ENCODE measurements at places on chromosomes 3 and 15. TPM values are rescaled to one million over a fixed set of nuclear protein-coding genes. Genes with fewer than 3 reads are reported as not detected.

- peak; percentile 80 for DNase-seq
- peaks cover 8% of the 10 kb centered on the region for H3K36me3 ChIP-seq
- no peaks in the 10 kb centered on the region for H3K27me3 ChIP-seq
- H3K4me3 ChIP-seq: peak overlapping the region; percentile 77
Measured at GRCh38 chr15:40048211-40048792, 9.3 kb upstream of the SRP14 start.

SLC27A2 gene
- total RNA-seq: 75.4 TPM

- H3K27me3 ChIP-seq: no peaks in the 10 kb centered on the region
- H3K4me3 ChIP-seq: no peak overlapping the region
- no peak overlapping the region for H3K27ac ChIP-seq
- DNase-seq: no peak
- no peaks in the 10 kb centered on the region for H3K4me1 ChIP-seq
Measured at GRCh38 chr3:190968616-190969015, 106.1 kb upstream of the GMNC start.

- H3K4me1 ChIP-seq: peaks cover 23% of the 10 kb centered on the region
- H3K27me3 ChIP-seq: no peaks in the 10 kb centered on the region
- peaks cover 64% of the 10 kb centered on the region for H3K36me3 ChIP-seq
- peak overlapping the region; percentile 48 for H3K4me3 ChIP-seq
- DNase-seq: peak; percentile 78
Measured at GRCh38 chr3:15055019-15055557, 10.0 kb downstream of the MRPS25 start.

GRCh38 chr3:49500205-49500731, 30.2 kb downstream of the DAG1 start:
- H3K4me3 ChIP-seq: no peak overlapping the region
- peaks cover 10% of the 10 kb centered on the region for H3K36me3 ChIP-seq
- H3K27me3 ChIP-seq: no peaks in the 10 kb centered on the region
- DNase-seq: no peak
- H3K27ac ChIP-seq: no peak overlapping the region

GRCh38 chr3:18284716-18285115, 140.4 kb downstream of the SATB1 start:
- H3K4me1 ChIP-seq: no peaks in the 10 kb centered on the region
- H3K27ac ChIP-seq: no peak overlapping the region
- H3K4me3 ChIP-seq: no peak overlapping the region
- no peaks in the 10 kb centered on the region for H3K36me3 ChIP-seq
- H3K27me3 ChIP-seq: peaks cover 17% of the 10 kb centered on the region

DNA sequence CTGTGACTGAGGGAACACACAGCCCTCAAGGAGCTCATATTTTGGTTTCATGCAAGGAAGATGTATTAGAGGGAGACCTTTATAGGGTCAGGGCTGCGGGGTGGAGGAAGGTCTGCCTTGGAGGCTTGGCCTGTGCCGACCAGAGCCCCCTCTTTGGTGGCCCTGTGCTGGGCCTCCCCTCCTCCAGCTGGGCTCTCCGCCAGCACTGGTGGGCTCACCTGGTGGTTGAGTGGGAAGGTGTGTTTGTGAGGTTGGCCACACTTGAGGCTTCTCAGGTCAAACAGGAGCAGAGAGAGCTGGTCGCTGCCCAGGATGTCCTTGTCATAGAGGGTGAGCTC, 2.6 kb downstream of the PLA2G4F start:
- DNase-seq: no peak
- H3K4me3 ChIP-seq: no peak overlapping the region
- H3K36me3 ChIP-seq: peaks cover 4% of the 10 kb centered on the region
- H3K27ac ChIP-seq: no peak overlapping the region
- H3K4me1 ChIP-seq: peaks cover 2% of the 10 kb centered on the region

- H3K4me1 ChIP-seq: no peaks in the 10 kb centered on the region
- no peak overlapping the region for H3K4me3 ChIP-seq
- DNase-seq: no peak
- no peaks in the 10 kb centered on the region for H3K36me3 ChIP-seq
- no peak overlapping the region for H3K27ac ChIP-seq
Measured at GRCh38 chr3:169836942-169837275, 24.2 kb upstream of the LRRC34 start.

DNA sequence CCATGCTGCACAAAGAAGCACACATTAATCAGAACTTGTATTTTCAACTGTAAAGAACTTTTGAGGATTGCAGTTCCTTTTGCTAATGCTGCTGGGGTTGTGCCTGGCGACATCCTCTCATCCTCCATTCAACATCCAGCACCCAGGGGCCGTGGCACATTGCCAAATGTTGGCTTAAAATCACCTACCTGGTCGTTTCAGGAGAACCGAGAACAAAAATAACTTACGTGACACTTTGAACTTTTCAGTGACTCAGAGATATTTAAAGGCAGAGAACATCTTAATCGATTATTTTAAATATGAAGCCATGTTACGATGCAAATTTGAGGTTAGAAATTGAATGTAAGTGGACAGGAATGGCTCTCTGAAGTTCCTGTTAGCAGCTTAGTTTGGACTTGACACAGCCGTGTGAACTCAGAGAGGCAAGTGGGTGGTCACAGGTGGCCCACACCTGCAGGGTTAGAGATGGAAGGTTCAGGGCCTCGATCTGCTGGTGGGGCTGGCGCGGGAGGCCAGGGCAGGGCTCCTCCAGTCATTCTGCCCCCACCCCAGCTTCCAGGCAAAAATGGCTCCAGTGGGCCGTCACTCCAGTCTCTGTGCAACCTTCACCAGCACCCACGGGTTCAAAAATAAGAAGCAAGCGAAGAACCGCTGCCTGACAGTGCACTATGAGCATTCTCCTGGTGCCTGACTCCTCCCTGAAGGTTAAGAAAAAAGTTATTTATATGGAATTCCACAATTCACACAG, 12.2 kb downstream of the LRRK1 start:
- no peak overlapping the region for H3K27ac ChIP-seq
- DNase-seq: no peak
- H3K4me1 ChIP-seq: no peaks in the 10 kb centered on the region
- H3K27me3 ChIP-seq: peaks cover 9% of the 10 kb centered on the region
- H3K4me3 ChIP-seq: no peak overlapping the region

RLBP1 gene
- not detected for total RNA-seq

DNA sequence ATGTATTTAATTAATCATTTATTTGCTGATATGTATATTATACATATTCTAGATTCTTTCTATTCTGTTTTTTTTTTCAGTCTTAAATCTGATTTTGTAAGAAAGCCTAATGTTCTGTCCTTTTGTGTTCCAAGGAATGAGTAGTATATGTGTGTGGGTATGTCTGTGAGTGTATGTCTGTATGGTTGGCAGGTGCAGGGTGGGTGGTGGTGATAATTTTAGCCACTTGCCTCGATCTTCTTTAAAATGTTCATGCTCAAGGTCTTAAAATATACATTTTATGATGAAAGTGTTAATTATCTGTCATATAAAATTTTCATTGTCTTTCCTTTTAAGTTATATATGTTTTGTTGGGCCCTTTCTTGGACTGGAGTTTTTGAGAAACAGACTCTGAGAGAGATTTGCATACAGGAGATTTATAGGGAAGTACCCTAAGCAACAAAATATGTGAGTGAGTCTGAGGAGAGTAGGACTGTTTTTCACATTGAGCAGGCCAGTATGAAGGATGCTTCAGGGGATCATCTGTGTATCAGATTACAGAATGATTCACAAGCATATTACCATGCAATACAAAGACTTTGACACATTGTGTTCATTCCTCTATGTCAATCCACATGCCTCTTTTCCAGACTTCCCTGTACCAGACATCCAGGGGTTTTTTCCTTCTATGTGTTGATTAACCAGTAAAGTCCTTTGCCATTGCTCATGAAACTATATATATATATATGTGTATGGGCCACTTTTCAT, 211.0 kb upstream of the DPPA4 start:
- no peaks in the 10 kb centered on the region for H3K4me1 ChIP-seq
- no peaks in the 10 kb centered on the region for H3K36me3 ChIP-seq
- peak; percentile 9 for DNase-seq
- no peaks in the 10 kb centered on the region for H3K27me3 ChIP-seq

GRCh38 chr3:10546820-10547263, 41.5 kb upstream of the ATP2B2 start:
- no peak overlapping the region for H3K27ac ChIP-seq
- peaks cover 8% of the 10 kb centered on the region for H3K27me3 ChIP-seq
- no peak overlapping the region for H3K4me3 ChIP-seq
- DNase-seq: no peak
- peaks cover 24% of the 10 kb centered on the region for H3K4me1 ChIP-seq
- H3K36me3 ChIP-seq: no peaks in the 10 kb centered on the region

B4GALT4 gene
- total RNA-seq: 14.8 TPM

GRCh38 chr3:59553076-59553475, 503.3 kb upstream of the CFAP20DC start:
- no peak for DNase-seq
- peaks cover 2% of the 10 kb centered on the region for H3K27me3 ChIP-seq

DNA sequence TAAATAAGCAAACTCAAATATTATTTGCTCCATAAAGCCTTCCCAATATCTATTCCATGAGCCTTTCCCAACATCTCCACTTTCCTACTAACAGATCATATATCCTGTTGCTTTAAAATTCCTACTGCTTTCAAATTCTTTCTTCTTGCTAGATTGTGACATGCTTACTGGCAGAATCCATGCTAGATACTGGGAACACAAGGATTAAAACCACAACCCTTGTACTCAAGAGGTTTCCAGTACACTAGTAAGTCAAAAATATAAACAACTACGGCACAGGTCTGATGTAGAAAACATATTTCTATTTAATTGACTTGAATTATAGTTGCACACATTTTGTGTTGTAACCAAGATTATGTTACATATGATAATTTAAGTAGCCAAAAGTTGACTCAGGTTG, 275.0 kb downstream of the ZBTB20 start:
- no peak overlapping the region for H3K27ac ChIP-seq
- H3K4me1 ChIP-seq: no peaks in the 10 kb centered on the region
- H3K27me3 ChIP-seq: no peaks in the 10 kb centered on the region
- no peak for DNase-seq
- no peaks in the 10 kb centered on the region for H3K36me3 ChIP-seq

DNA sequence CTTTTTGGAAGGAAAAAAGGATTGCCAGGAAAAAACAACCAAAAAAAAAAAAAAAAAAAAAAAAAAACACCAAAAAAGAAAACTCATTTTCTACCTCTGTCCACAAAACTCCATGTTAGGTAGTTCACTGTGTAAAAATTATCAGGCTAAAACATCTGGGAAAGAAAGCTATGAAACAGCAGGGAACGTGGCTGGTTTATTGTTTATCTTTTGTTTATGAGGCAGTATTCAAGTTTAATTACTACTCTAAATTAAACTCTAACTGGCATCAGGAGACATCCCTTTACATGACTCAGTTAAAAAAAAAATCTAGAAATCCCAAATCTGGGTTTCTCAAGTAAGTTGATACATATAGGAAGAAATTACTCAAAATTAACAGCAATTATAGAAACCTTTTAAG, 21.8 kb downstream of the MEIS2 start:
- H3K36me3 ChIP-seq: no peaks in the 10 kb centered on the region
- DNase-seq: no peak
- no peak overlapping the region for H3K4me3 ChIP-seq
- H3K27ac ChIP-seq: no peak overlapping the region
- H3K27me3 ChIP-seq: no peaks in the 10 kb centered on the region

DNA sequence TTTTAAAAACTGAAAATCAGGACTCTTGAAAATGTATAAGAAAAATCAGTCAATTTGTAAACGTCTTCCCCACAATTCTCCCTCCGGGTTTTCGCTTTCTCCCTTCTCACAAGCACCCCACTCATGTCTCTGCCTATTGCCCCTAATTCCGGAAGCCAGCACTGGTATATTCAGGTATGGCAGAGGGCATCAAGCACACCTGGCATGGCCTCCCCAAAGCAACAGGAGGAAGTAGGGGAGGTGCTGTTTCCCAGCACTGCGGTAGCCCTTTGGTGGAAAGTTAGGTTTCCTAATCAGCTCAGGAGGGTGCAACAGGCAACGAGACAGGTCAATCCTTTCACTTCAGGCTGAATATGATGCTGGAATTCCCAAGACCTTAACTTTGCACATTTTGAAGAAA, 30.1 kb downstream of the LAMP3 start:
- no peak for DNase-seq
- no peak overlapping the region for H3K4me3 ChIP-seq
- peaks cover 49% of the 10 kb centered on the region for H3K36me3 ChIP-seq
- H3K27me3 ChIP-seq: no peaks in the 10 kb centered on the region
- no peaks in the 10 kb centered on the region for H3K4me1 ChIP-seq

DNA sequence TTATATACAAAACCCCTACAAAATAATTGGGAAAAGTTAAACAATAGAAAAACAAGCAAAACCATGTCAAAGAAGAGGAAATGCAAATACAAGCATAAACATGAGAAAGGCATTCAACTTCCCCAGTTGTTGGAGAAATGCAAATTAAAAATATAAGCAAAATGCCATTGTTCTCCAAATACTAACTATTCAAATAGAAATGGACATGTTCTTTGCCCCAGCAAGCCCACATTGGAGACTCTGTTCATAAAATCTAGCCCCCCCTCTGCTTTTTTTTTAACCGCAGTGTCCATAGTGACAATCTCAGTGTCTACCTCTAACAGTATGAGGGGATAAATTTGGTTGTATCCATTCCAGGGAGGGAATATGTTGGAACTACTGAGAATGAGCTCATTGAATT, 59.7 kb upstream of the LCTL start:
- H3K4me3 ChIP-seq: no peak overlapping the region
- no peak overlapping the region for H3K27ac ChIP-seq
- peaks cover 27% of the 10 kb centered on the region for H3K27me3 ChIP-seq
- no peak for DNase-seq
- H3K4me1 ChIP-seq: no peaks in the 10 kb centered on the region
- H3K36me3 ChIP-seq: no peaks in the 10 kb centered on the region

- peak overlapping the region; percentile 87 for H3K4me3 ChIP-seq
- peak; percentile 91 for DNase-seq
- peak overlapping the region; percentile 93 for H3K27ac ChIP-seq
- peaks cover 34% of the 10 kb centered on the region for H3K4me1 ChIP-seq
- H3K36me3 ChIP-seq: no peaks in the 10 kb centered on the region
Measured at GRCh38 chr15:98865397-98866339, 141.9 kb downstream of the PGPEP1L start.

RCN2 gene
- 40.5 TPM for total RNA-seq

DNA sequence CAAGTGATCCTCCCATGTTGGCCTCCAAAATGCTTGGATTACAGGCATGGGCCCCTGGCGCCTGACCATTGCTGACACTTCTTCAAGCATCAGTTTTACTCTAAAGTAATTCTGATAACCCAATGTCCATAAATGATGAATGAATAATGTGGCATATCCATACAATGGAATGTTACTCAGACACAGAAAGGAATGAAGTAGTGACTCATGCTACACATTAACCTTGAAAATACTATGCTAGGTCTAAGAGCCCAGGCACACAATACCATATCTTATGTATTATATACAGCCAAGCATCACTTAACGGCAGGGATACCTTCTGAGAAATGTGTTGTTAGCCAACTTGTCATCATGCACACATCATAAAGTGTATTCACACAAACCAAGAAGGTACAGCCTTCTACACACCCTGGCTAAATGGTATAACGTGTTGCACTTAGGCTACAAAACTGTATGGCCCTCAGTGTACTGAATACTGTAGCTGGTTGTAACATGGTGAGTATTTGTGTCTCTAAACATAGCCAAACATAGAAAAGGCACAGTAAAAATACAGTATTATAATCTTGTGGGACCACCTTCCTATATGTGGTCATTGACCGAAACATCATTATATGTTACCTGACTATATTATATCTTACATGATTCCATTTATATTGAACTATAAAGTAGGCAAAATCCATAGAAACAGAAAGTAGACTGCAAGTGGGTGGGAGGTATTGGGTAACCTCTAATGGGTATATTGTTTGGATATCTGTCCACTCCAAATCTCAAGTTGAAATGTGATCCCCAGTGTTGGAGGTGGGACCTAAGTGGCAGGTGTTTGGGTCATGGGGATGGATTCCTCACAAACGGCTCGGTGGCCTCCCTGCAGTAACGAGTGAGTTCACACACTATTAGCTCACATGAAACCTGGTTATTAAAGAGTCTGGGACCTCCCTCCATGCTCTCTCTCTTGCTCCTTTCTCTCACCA, 31.4 kb downstream of the MKRN2 start:
- H3K36me3 ChIP-seq: peaks cover 62% of the 10 kb centered on the region
- no peak overlapping the region for H3K4me3 ChIP-seq
